ENCODE measurements at places on chromosomes 3 and 15.

DNA sequence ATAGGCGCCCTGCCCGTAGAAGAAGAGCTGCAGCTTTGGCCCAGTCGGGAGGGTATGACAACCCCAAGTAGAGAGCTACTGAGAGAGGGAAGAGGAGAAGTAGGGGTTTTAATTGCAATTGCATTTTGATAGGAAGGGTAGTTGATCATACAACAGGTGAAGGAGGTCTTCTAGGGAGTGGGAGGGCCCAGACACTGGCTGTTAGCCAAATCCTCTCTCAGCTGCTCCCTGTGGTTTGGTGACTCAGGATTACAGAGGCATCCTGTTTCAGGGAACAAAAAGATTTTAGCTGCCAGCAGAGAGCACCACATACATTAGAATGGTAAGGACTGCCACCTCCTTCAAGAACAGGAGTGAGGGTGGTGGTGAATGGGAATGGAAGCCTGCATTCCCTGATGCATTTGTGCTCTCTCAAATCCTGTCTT is 408.9 kb upstream of the THBS1 start:
- no peak for DNase-seq

- no peak for DNase-seq
Observed at GRCh38 chr3:35900079-35900478, 260.8 kb downstream of the ARPP21 start.

GRCh38 chr15:85578941-85579701 is 198.7 kb downstream of the AKAP13 start:
- DNase-seq: no peak

- no peak for DNase-seq
Observed at GRCh38 chr15:58163985-58164384, 25.8 kb downstream of the AQP9 start.

Measured in central memory CD8-positive, alpha-beta T cell (primary cell).